A549 treated with CpdA at 1 μM for 4 hours (cell line): ENCODE measurements at places on chromosomes 7 and 10. TPM values are rescaled to one million over a fixed set of nuclear protein-coding genes. Genes with fewer than 3 reads are reported as not detected.

The ACBD7 gene
- 0.48 to 1.3 TPM (median 0.95 TPM) in 5 replicates for total RNA-seq

The FFAR4 gene
- 0.16 to 0.27 TPM (median 0.18 TPM) in 5 replicates for total RNA-seq

The PILRA gene
- 4.0 to 6.4 TPM (median 5.4 TPM) in 5 replicates for total RNA-seq

The ATG9B gene
- 0.64 to 0.97 TPM (median 0.86 TPM) in 5 replicates for total RNA-seq

The SPDYE6 gene
- total RNA-seq = not detected in 5 replicates

The DYDC1 gene
- total RNA-seq = not detected in 5 replicates

The PPP1R3C gene
- total RNA-seq = 13.1 to 16.9 TPM (median 15.9 TPM) in 5 replicates

The SFTPD gene
- total RNA-seq = 0.14 to 0.48 TPM (median 0.22 TPM) in 4 of 5 replicates, not detected in the other

The NRCAM gene
- total RNA-seq = 73.7 to 93.0 TPM (median 79.0 TPM) in 5 replicates

The HOGA1 gene
- total RNA-seq = 0.81 to 2.0 TPM (median 1.3 TPM) in 5 replicates

The CPEB3 gene
- total RNA-seq = 0.22 to 0.39 TPM (median 0.36 TPM) in 5 replicates

The ACSL5 gene
- 0.08 to 0.21 TPM (median 0.13 TPM) in 5 replicates for total RNA-seq

The FAM24A gene
- total RNA-seq = not detected in 5 replicates

The SEMA3E gene
- 2.2 to 3.4 TPM (median 2.8 TPM) in 5 replicates for total RNA-seq

The EN2 gene
- total RNA-seq = 0.54 to 1.1 TPM (median 0.93 TPM) in 5 replicates

The GCK gene
- 0.02 TPM in 1 of 5 replicates, not detected in the others for total RNA-seq

The PYROXD2 gene
- total RNA-seq = 4.1 to 5.1 TPM (median 4.6 TPM) in 5 replicates

The RPEL1 gene
- 0.06 TPM in 1 of 5 replicates, not detected in the others for total RNA-seq

The ZNF518A gene
- 6.4 to 7.5 TPM (median 7.0 TPM) in 5 replicates for total RNA-seq

The PTF1A gene
- total RNA-seq = not detected in 5 replicates

The HMX3 gene
- total RNA-seq = not detected in 5 replicates

The SUGCT gene
- total RNA-seq = 0.89 to 1.5 TPM (median 1.4 TPM) in 5 replicates

The ELMO1 gene
- total RNA-seq = 1.4 to 2.5 TPM (median 2.0 TPM) in 5 replicates

The DLD gene
- 89.6 to 123 TPM (median 92.6 TPM) in 5 replicates for total RNA-seq

The LDB3 gene
- 0.02 to 0.13 TPM (median 0.06 TPM) in 3 of 5 replicates, not detected in the others for total RNA-seq

The DLX6 gene
- total RNA-seq = 0.20 TPM in 1 of 5 replicates, not detected in the others

The SPDYE2 gene
- total RNA-seq = not detected in 5 replicates

The SLC16A9 gene
- 0.07 to 0.24 TPM (median 0.09 TPM) in 5 replicates for total RNA-seq

The GPR15LG gene
- not detected in 5 replicates for total RNA-seq

The ICA1 gene
- 1.1 to 1.7 TPM (median 1.1 TPM) in 5 replicates for total RNA-seq

The SMKR1 gene
- total RNA-seq = 7.1 to 14.0 TPM (median 12.9 TPM) in 5 replicates

The C10orf53 gene
- total RNA-seq = not detected in 5 replicates

The CALHM1 gene
- not detected in 5 replicates for total RNA-seq

The C7orf57 gene
- 0.26 to 0.61 TPM (median 0.37 TPM) in 5 replicates for total RNA-seq

The SVOPL gene
- not detected in 5 replicates for total RNA-seq

The CLIP2 gene
- 15.3 to 23.4 TPM (median 19.2 TPM) in 5 replicates for total RNA-seq

The CCDC201 gene
- total RNA-seq = 0.01 TPM in 1 of 5 replicates, not detected in the others

The CDH23 gene
- 2.0 to 2.9 TPM (median 2.2 TPM) in 5 replicates for total RNA-seq

The SLC13A1 gene
- not detected in 5 replicates for total RNA-seq

The ODAD2 gene
- total RNA-seq = 0.05 to 0.27 TPM (median 0.09 TPM) in 4 of 5 replicates, not detected in the other

The NOS3 gene
- total RNA-seq = 0.18 to 0.47 TPM (median 0.34 TPM) in 5 replicates
